Activated CD4-positive, alpha-beta T cell treated with anti-CD3 and anti-CD28 coated beads, Interleukin-2, amount 50 U/mL, for 24 hours (primary cell): ENCODE measurements at places on chromosomes 2 and 18.

GRCh38 chr2:26590508-26590907 is 50.7 kb downstream of the CIB4 start:
- DNase-seq, result no peak

- no peak for DNase-seq
Measured at GRCh38 chr2:32289165-32289999, 11.7 kb downstream of the YIPF4 start.

DNA sequence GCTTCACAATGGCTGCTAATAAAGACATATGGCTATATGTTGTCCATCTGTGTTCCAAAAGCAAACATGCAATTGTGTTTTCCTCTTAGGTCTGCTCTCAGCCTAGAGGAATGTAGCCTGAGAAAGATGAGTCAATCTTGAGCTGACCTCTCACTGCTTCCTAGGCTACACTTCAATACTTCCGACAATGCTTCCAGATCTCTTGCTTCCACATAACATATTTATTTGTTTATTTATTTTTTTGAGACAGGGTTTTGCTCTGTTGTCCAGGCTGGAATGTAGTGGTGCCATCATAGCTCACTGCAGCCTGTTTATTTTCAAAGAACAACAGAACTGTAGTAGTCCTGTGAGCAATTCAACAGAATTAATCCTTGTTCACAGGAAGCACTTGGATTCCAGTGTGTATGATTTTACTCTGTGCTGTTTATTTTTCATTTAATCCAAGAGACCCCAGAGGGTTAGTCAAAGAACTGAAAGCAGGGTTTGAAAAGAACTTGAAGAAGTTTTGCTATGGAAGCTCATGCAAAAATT is 437.9 kb downstream of the TXNL1 start:
- DNase-seq, result no peak

DNA sequence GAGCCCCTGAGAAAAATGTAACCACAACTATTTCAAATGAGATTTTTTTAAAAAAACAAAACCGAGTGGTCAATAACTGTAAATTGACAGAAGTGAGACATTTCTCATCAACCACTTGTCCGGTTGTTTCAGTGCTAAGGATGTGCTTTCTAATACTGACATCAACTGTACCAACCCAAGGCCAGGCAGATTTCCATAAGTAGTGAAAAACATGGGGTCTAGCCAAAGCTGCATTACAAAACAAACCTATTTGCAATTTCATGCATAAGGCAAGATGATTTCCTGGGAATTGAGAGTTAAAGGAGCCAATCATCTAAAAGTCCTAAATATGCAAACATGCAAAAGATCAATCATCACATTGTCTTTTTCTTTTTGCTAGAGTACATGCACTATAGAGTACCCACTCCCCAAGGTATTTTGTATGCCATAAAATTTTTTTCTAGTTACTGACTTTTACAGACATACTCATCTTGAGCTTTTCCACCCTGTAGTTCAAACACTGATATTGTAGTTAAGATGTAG is 22.6 kb downstream of the HNRNPLL start:
- DNase-seq, result no peak

GRCh38 chr2:47629501-47630460 is 153.2 kb upstream of the MSH6 start:
- no peak for DNase-seq

GRCh38 chr2:156116113-156116512 is 216.4 kb downstream of the NR4A2 start:
- no peak for DNase-seq

GRCh38 chr2:134247679-134248078 is 6.2 kb upstream of the MGAT5 start:
- DNase-seq, result no peak

DNA sequence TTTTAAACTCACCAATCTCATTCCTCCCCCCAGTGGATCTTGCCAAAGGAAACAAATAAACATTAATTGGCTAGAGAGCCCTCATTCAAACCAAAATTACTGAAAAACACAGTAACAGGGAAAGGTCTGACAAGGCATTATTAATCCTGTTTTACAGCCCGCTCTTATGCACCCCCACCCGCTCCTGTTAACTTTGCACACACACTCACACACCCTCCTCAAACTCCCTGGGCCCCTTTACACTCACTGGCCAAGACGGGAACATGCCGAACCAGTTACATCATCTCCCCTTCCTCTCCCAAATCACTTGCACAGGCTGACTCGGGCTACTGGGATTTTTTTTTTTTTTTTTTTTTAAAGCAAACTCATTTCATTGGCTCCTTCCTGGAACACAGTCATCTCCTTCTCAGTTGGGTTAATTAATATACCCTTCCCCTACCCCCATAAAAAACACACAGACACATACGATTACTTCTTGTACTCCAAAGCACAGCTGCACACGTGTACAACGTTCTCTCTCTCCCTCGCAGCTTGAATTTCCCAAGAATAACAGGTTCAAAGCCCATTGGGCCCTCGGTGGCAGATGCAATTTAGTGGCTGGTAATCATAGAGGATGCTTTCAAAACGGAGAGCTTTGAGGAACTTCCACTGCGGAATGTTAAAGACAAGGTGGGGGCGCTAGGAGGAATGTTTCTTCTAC is 31.8 kb downstream of the KLF7 start:
- no peak for DNase-seq
